Stimulated activated CD8-positive, alpha-beta memory T cell treated with anti-CD3 and anti-CD28 coated beads, Interleukin-7, amount 100 ng/mL, for 4 hours (primary cell): ENCODE measurements at places on chromosomes 3 and 15.

GRCh38 chr3:160831401-160831800 lies 75.4 kb downstream of the PPM1L start:
- DNase-seq = no peak

- no peak for DNase-seq
Measured at GRCh38 chr15:84387086-84387485, 151.5 kb downstream of the GOLGA6L4 start.

DNA sequence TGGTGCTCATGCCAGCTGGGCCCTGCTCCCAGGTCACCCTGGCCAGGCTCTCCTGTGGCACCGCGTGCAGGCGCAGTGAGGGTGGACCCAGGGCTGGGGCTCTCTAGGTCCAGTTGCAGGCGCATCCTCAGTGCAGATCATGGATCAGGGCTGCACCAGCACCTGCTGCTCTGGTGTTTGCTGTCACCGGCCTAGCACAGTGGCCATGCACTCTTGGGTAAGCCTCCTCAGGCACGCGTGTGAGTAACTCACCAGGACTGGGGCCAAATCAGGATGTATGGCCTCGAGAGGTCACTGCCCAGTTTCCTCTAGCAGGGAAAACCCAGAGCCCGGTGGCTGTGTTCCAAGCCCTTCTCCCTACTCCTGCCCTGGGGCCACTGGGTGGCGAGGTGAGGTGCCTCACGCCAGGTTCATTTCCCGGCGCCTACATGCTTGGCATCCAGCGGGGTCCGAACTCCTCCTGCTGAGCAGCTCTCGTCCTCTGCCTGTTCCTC lies 45.5 kb upstream of the SLC41A3 start:
- no peak for DNase-seq

GRCh38 chr15:34259566-34259965 lies 34.8 kb downstream of the EMC4 start:
- no peak for DNase-seq

- no peak for DNase-seq
Measured at GRCh38 chr3:16849795-16850194, 35.0 kb upstream of the PLCL2 start.

DNA sequence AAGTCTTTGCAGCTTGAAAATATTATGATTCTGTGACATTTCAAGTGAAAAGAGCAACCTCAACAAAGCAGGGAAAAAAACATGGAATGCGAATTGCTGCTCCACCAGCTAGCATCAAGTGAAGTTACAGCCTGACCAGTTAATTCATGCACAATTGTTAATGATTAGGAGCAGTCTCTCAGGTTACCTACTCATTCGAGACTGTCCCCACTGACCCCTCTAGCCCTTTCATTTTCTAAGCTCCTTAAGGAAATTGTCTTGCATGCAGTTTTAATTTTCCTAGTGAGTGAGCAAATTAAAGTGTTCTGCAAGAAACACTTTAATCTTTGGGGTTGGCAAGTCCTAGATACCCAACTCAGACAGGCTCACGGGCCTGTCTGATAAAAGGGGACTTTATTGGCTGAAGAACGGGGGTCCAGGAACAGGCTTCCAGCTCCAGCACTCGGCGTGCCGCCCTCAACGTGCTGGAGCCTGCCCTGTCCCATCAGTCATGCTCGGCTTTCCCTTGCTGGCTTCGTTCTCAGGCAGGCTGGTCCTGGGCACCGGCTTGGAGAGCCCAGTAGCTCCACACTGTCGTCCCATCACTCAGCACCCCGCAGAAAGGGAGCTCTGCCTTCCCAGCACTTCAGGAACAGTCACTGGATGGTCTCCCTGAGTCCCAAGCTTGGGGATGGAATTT lies 18.3 kb downstream of the PODXL2 start:
- no peak for DNase-seq

- no peak for DNase-seq
Measured at GRCh38 chr3:3086239-3086638, 23.9 kb downstream of the IL5RA start.

GRCh38 chr3:126524429-126524988 lies 554 bp downstream of the CHST13 start:
- no peak for DNase-seq

- DNase-seq = no peak
Measured at GRCh38 chr15:71349336-71349735, 234.1 kb downstream of the THSD4 start.

GRCh38 chr15:41872166-41872747 lies 21.6 kb downstream of the SPTBN5 start:
- no peak for DNase-seq

GRCh38 chr15:69217381-69217780 lies 56.9 kb downstream of the GLCE start:
- DNase-seq = no peak
